ENCODE measurements at places on chromosomes 3 and 15.

- no peak for DNase-seq
Measured at GRCh38 chr3:131972091-131972490, 62.7 kb downstream of the CPNE4 start.

- DNase-seq, result no peak
Measured at GRCh38 chr15:89187986-89188514, 33.3 kb downstream of the RLBP1 start.

- no peak for DNase-seq
Measured at GRCh38 chr3:150130404-150131100, 159.9 kb upstream of the PFN2 start.

GRCh38 chr3:156252656-156253055, 132.3 kb downstream of the KCNAB1 start:
- no peak for DNase-seq

GRCh38 chr15:39746176-39746575, 36.5 kb downstream of the FSIP1 start:
- no peak for DNase-seq

GRCh38 chr15:62492900-62493299, 327.8 kb upstream of the C2CD4B start:
- no peak for DNase-seq

- no peak for DNase-seq
Measured at GRCh38 chr15:27082526-27082925, 111.5 kb downstream of the GABRG3 start.

GRCh38 chr3:140176526-140176925, 241.5 kb downstream of the CLSTN2 start:
- DNase-seq, result no peak

DNA sequence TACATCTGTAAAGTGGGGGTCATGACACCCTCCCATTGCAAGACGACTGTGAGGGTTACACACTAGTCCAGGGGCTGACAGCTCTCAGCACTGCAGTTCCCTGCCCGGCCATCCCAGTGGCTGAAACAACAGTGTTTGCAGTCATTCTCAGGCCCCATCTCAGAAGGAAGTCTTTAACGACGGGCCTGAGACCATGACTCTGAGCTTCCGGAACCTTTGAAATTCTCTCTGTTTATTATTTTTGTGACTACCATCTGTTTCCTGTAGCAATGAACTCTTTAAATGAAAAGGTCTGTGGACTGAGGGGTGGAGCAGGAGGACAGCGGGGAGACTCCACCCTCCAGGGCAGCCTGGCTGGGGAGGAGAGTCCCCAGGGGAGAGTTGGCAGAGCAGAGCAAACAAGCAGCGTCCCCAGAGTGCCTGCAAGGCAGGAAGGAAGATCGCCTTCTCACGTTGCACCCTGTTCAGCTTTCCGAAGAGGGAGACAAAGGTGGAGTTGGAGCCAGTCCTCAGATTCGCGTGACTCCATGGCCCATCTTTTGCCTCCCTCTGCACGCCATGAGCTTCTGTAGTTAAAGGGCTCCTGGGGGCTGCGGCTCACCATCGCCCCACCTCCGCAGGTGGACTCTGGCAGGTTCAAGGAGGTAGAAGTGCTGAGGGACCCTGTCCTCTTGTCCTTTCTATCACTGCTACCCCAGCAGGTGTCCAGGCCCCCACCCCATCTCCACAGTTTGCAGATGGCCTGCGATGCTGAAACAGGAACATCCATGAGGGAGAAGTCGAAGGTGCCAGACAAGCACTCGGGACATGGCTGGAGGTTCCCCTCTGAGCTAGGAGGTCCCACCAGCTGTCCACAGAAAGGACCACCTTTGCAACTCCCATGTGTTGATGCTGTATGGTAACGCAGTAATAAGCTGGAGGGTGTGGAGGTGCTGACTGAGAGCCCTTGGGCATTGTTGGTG, 525.8 kb upstream of the PROK2 start:
- DNase-seq, result peak; percentile 58

DNA sequence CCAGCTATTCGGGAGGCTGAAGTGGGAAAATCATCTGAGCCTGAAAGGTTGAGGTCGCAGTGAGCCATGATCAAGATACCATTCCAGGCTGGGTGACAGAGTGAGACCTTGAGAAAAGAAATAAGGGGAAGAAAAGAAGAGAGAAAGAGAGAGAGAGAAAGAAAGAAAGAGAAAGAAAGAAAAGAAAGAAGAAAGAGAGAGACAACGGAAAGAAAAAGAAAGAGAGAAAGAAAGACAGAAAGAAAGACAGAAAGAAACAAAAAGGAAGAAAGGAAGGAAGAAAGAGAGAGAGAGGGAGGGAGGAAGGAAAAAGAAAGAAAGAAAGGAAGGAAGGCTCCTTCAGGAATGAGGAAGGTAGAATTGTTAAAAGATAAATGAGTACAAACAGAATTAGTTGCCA, 84.5 kb downstream of the RPL22L1 start:
- no peak for DNase-seq

Measured in right lobe of liver (tissue), 6 donors.